ENCODE measurements at places on chromosomes 13 and 19. TPM values are rescaled to one million over a fixed set of nuclear protein-coding genes. Genes with fewer than 3 reads are reported as not detected.

GRCh38 chr19:48553676-48554384 is 1.9 kb downstream of the SULT2B1 start:
- no peak for DNase-seq

GRCh38 chr19:18847549-18848463 is 16.0 kb downstream of the UPF1 start:
- no peak for DNase-seq

NLRP11 gene
- total RNA-seq: not detected

- no peak for DNase-seq
These were observed 415.0 kb upstream of the SLITRK1 start for GRCh38 chr13:84297251-84297650.

- DNase-seq: no peak
These were observed 4.4 kb upstream of the SIGLEC8 start for GRCh38 chr19:51462681-51463080.
